ENCODE measurements at places on chromosomes 1 and 21.

- no peak for DNase-seq
These were observed 35.0 kb upstream of the HUNK start for GRCh38 chr21:31837618-31838390.

- no peak for DNase-seq
These were observed 33.7 kb downstream of the RTCA start for GRCh38 chr1:100299521-100300222.

DNA sequence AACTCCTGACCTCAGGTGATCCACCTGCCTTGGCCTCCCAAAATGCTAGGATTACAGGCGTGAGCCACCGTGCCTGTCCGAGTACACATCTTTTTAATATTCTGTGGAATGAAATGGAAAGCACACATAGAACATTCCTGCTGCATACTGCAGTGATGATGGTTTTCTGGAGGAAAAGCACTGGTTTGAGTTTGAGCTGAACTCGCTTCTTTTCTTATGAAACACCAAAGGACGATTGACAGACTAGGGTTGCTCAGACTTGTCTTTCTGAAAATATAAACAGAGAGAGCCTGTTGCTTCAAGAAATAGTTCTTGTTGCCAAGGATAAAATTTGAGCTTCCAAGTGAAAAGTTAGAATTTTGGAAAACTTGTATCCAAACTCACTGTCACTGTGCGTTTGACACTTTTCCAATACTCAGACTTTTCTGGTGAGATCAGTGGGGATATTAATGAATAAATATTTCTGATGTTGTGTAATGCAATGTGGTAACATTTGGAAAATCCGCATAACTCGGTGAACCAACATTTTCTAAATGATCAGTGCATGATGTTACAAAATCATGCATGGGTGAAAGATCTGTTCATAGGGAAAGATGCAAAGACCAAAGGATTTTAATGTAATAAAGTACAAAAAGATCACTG lies 15.0 kb upstream of the ERMAP start:
- DNase-seq = no peak

- no peak for DNase-seq
These were observed 35.8 kb downstream of the C1orf21 start for GRCh38 chr1:184422490-184423233.

- DNase-seq = no peak
These were observed 12.0 kb downstream of the GNG12 start for GRCh38 chr1:67821263-67821662.

DNA sequence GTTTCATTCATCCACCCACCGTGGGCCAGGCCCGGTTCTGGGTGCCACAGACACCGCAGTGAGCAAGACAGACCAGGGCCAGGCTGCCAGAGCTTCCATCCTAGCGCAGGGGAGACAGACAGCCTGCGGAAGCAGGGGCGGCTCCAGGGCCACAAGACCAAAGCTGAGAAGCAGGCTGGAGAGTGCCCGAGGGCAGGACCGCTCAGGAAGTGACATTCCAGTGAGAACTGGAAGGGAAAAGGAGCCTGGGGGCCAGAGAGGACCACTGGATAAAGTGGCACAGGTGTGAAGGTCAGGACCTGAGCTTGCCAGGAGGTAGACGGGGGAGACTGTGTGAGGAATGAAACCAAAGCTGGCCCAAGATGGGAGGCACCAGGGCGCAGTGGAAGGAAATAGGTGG lies 59.5 kb upstream of the EFHD2 start:
- DNase-seq = no peak

- no peak for DNase-seq
These were observed 123.8 kb upstream of the LMO4 start for GRCh38 chr1:87204921-87205320.

DNA sequence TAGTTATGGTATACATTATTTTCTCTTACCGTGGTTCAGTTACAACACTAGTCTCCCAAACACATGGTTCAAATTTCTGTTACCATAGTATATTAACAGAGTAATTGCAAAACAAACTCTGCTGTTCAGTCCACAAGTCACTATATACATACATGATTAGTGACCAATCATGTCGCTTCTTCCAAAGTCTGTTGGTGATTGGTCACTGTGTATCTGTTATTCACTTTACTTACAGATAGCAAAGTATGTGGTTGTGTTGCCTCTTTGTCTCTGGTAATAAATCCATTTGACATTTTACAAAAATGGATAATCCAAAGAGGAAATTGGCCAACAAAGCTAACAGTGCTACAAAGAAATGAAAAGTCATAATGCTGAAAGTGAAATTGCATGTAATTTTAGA lies 107.2 kb downstream of the RABGAP1L start:
- no peak for DNase-seq

- peak; percentile 82 for DNase-seq
These were observed 46.3 kb downstream of the UMODL1 start for GRCh38 chr21:42117229-42117966.

DNA sequence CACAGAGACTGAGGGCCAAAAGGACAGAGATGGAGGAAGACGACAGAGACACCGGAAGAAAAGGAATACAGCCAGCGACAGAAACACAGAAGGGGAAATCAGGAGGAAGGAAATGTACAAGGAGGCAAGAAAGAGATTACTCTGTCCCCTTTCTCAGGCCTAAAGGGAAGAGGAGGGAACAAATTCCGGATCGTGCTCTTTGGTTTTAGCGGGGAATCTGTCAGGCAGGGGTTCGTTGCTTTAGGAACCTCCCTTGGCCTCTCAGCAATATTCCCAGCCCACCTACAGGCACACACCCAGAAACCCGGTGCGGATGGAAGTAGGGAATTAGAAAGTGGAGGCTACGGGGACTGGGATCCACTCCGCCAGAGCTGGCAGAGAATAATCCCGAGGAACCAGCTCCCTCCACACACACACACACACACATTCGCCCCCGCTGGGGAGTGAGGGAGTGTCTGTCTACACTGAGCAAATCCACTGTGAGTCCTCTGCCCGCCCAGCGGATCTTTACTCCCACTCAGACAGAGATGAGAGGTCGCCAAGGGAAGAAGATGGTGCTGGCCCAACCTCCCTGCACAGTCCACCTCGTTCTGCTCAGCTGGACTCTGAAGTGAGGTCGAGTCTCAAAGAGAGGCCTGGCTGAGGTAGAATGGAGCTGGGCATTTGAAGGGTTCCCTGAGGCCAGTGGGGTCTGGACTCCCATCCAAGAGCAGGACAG lies 5.7 kb downstream of the TAL1 start:
- DNase-seq = no peak

- DNase-seq = no peak
These were observed 55.8 kb upstream of the MTF2 start for GRCh38 chr1:93023281-93023680.

DNA sequence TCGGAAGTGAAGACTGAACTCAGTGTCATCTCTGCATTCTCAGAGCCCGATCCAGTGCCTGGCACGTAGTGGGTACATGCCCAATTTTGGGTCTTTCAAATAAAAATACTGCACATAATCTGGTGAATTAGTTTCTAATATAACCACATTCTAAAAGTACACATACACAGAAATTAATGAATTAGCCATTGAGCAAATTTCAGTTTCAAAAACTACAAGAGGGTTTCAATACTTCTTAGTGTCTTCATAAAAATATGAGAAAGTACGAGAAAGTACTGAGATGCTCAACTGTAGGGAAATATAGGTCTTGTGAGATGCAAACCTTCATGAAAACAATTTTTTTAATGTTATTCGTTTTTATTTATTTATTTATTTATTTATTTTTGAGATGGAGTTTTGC lies 86.9 kb downstream of the SMYD2 start:
- DNase-seq = no peak

- peak; percentile 28 for DNase-seq
These were observed 46.6 kb downstream of the FCRL5 start for GRCh38 chr1:157505481-157506272.

DNA sequence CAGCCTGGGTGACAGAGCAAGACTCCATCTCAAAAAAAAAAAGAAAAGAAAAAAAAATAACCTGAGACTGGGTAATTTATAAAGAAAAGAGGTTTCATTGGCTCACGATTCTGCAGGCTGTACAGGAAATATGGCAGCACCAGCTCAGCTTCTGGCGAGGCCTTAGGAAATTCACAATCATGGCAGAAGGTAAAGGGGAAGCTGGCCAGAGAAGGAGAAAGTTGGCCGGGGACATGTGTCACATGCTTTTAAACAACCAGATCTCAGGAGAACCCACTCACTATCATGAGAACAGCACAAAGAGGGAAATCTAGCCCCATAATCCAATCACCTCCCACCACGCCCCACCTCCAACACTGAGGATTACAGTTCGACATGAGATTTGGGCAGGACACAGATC lies 125.3 kb downstream of the DISP1 start:
- DNase-seq = no peak

- DNase-seq = no peak
These were observed 135.7 kb upstream of the L1TD1 start for GRCh38 chr1:62058956-62059355.

GRCh38 chr21:32312326-32312725 lies 13.7 kb downstream of the MRAP start:
- no peak for DNase-seq

GRCh38 chr21:38346286-38346685 lies 89.5 kb downstream of the KCNJ15 start:
- no peak for DNase-seq

GRCh38 chr1:199821029-199821779 lies 206.3 kb upstream of the NR5A2 start:
- DNase-seq = no peak

Data from naive thymus-derived CD4-positive, alpha-beta T cell (primary cell).